ACHN (cell line): ENCODE measurements at places on chromosomes 1 and 21.

DNA sequence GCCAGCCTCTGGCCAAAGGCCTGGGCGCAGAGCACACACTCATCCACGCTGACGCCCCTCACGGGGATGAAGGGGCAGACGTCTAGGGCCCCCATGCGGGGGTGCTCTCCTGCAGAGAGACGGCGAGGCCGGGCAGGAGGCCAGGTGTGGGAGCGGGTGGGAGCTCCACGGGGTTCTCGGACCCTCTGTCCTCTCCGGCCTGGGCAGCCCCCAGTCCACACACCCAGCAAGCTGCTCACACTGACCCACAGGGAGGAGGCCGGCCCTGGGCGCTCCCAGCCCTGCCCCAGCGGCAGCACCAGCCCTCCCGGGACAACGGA, 2.5 kb downstream of the FTCD start:
- DNase-seq = no peak

- DNase-seq = no peak
Measured at GRCh38 chr1:43614211-43614610, 35.7 kb upstream of the KDM4A start.

DNA sequence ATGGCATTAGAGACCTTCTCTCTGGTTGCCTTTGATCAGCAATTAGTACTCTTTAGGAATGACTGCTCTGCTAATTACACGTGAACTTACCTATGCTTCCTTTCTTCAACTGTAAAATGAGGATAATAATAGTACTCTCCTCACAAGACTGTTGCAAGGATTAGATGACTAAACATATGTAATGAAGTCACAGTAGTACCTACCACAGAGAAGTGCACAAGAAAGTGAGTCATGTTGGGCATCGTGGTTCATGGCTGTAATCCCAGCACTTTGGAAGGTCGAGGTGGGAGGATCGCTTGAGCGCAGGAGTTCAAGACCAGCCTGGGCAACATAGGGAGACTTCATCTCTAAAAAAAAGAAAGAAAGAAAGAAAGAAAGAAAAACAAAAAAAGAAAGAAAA, 68.1 kb upstream of the AK4 start:
- peak; percentile 16 for DNase-seq

DNA sequence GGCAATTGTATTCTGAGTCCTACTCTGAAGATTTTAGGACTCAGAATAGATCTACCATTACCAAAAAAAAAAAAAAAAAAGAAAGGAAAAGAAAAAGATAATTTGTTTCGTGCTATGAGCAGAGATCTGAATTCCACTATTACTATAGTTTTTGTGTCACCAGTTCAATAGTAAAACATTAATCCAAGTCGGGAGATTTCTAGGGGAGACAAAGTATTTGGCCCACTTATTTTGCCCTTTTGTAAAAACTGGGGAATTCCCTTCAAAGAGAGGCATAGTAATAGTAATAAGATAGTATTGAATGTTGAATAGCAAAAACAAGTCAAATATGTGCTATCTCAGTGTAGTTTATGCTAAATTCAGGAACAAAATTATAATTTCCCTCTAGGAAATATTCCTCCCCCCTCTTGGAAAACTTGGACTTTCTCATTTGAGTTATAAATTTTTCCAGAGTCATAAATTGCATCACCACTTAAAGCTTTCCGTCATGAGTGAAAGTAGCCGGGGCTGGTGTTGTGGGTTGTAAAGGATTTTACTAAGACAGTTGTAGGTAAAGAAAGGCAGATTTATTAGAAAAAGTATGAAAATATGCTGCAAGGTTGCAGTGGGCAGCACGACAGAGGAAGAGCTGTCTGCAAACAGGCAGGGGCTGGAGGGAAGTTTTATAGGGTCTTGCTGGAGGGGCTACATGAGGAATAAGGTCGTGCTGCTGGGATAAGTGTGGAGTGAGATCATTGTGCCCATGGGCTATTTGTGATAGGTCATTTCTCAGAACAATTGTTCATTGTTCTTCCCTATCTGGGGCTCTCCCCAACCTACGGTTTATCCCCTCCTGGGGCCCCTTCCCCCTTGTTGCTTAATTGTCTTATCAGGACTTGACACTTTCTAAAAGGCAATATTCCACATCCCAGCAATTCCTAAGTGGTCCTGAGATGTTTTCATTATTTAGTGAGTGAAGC, 1009.9 kb downstream of the PLA2G4A start:
- DNase-seq = no peak

DNA sequence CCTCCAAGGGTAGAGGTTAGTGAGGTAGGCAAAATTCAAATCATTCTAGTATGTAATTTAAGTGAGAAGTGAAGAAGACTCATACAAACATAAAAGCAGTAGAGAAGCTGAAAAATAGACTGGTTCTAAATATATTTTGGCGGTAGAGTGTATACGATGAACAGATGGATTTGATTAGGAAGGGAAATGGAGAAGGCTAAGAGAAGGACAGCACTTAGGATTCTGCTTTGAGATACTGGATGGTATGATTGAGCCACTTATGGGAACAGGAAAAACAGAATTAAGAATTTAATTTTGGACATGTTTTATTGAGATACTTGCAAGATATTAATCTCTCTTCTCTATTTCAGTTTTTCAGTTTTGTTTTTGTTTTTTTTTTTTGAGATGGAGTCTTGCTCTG, 60.1 kb downstream of the EPB41 start:
- no peak for DNase-seq

GRCh38 chr21:43790010-43790524, 690 bp downstream of the RRP1 start:
- no peak for DNase-seq

GRCh38 chr1:110798691-110799256, 74.2 kb upstream of the CD53 start:
- DNase-seq = no peak

DNA sequence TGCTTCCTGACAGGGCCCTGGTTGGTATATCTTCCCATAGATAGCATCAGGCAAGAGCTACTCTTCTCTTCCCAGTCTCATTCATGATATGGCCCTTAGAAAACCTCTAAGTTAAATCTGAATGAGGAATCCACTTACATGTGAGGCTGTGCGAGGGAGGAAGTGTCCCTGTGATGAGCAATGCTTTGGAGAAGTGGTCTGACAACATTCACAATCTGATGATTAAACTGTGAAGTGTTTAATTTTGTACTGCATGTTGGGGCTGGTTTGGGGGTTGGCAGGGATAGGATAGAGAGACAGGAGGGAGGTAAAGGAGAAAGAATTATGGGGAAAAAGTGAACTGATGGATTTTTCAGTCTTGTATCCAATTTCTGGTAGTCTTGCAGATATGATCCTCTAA, 421.2 kb upstream of the DAB1 start:
- DNase-seq = no peak

DNA sequence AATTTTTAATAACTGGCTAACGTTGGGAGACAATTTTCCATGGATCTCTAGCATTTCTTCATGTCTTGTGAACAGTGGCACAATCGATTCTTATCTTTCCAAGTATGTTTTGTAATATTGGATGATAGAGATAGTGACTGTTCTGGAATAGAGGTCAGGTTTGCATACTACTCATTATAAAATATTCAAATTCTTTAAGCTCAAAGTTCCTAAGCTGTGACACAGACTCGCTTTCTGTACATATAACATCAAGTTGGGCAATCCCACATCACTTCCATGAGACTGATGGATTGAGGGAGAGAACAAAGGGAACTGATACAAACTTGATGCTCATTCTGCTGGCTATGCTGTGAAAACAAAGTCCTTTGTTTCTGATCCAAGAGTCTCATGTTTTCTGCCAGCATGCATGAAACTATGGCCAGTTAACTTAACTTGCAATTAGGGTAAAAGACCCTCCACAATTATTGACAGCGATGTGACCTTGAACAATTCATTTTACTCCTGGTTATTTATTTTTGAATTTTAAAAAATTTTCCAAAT, 392.4 kb downstream of the TTLL7 start:
- no peak for DNase-seq

- no peak for DNase-seq
Measured at GRCh38 chr1:11691302-11691914, at the start of gene DRAXIN. DRAXIN (plus strand) TSS chr1:11691710; CDS start chr1:11706259, 14,549 bp downstream.

DNA sequence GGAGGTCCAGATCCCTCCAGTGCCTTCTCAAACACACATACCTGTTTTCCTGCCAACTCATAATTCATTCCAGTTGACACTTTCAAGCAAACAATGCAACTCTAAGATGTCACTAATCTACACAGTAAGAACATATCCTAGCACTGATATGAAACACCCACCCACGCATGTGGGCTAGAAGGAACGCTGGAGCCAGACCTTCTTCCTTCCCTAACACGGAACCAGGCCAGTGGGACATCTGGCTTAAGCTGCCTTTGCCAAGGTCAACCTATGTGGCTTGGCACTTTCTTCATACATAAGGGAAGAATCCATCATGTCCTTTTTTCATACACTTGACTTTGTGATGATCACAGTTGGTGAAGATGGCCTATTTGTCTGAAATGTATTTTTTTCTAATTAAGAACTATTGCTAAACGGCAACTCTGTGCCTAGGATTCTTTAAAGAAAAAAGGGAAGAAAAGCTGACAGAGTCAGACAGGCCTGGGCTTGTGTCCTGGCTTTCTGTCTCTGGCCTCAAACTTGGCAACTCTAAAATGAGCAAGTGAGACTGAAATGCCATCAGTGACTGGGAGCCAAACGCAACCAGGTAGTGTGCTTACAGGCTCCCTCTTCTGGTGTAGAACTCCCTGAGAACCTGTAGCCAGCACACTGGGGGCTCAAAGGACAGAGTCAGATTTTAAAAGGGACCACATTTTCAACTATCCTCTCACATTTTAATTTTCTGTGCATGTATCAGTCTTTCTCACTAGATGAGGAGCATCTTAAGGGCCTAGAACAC, 92.6 kb upstream of the BEND5 start:
- no peak for DNase-seq

- no peak for DNase-seq
Measured at GRCh38 chr1:222787729-222788128, 27.1 kb upstream of the DISP1 start.

DNA sequence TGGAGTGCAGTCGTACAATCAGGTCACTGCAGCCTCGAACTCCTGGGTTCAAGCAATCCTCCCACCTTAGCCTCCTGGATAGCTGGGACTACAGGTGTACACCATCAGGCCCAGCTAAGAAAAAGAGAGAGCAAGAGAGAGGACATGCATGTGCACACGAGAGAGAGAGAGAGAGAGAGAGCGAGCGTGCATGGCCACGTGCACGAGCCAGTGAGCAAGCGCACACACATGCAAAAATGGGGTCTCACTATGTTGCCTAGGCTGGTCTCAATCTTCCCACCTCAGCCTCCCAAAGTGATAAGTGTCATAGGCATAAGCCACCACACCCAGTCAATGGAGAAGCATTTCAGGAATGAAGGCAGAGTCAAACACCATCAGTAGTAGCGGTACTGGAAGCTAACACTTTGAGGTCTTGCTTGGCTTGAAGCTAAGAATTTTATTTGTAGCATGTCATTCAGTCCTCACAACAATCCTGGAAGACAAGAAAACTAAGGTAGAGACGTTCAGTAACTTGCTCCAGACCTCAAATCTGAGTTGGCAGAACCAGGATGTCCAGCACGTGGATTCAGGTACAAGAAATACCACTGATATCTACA, 14.5 kb downstream of the GNB1 start:
- DNase-seq = no peak

GRCh38 chr1:22796642-22797041, 86.0 kb downstream of the EPHB2 start:
- DNase-seq = no peak

DNA sequence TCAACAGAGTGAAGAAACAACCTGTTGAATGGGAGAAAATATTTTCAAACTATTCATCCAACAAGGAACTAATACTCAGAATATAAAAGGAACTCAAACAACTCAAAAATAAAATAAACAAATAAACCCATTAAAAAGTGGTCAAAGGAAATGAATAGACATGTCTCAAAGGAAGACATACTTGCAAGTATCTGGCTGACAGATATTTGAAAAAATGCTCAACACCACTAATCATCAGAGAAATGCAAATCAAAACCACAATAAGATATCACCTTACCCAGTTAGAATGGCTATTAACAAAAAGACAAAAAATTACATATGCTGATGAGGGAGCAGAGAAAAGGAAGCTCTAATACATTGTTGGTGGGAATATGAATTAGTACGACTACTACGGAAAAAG, 38.2 kb downstream of the TNFSF4 start:
- DNase-seq = no peak

DNA sequence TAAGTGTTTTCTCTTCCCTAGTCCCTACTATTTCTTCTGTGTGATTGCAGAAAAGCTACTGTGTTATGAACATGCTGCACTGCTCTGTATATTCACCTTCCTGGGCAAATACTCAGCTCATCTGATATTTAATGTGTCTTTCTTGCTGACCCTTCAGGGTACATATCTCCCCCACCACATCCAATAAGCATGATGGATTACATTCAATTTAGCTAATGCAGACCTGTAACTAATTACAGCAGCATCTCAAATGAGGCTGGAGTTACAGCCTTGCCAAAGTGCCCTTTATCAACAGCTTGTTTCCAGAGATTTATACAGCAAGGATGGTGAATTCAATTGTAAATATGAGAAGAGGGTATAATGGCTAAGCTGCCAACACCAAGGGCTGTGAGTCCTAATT, 144.0 kb downstream of the KCNH1 start:
- no peak for DNase-seq

DNA sequence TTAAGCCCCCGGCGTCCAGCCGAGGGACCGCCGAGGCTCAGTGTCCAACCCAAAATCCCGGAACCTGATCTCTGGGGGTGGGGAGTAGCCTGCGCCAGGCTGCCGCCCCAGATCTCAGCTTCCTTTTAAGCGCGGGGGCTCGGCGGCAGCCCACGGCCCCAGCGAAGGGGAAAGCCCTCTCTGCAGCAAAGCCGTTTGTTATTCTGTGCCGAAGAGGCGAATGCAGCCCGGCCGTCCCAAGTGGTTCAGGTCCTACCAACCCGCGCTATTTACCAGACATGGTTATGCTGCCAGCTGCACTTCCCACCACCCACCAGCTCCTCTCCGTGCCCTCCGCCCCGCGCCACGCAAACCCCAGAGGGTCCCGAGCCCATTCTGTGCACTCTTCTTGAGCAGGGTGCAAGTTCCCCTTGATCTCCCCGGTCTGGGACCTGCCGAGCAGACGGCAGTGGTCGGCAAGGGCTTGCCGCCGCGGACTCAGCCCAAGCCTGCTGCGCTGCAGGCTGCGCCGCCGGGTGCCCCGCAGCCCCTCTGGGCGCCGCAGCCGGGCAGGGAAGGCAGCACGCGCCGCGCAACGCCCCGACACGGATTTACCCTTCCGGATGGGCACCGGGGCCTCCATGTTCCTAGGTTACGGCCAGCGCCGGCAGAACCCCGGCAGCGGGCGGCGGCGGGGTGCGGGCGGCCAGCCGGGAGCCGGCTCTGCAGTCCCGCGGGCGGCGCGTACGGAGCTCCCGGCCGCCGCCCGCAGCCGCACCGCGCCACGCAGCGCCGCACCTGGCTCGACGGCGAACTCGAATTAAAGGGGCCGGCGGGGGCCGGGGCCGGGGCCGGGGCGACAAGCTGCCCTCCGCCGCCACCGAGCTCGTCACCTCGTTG, 738 bp upstream of the KCNA2 start:
- no peak for DNase-seq

GRCh38 chr1:88935522-88936222, 44.3 kb upstream of the GTF2B start:
- DNase-seq = peak; percentile 36

GRCh38 chr21:41966872-41967621, 13.2 kb upstream of the C2CD2 start:
- DNase-seq = no peak

GRCh38 chr1:82503822-82504221, 703.1 kb downstream of the ADGRL2 start:
- DNase-seq = no peak

- DNase-seq = no peak
Measured at GRCh38 chr1:186681801-186682200, 1.6 kb upstream of the PTGS2 start.
